ENCODE measurements at places on chromosomes 7 and 10.
A peak's percentile ranks its signal among the peaks of the same experiment; 100 is the strongest.

GRCh38 chr7:135761751-135762488, 13.3 kb upstream of the FAM180A start:
- DNase-seq: no peak

GRCh38 chr10:58275261-58275660, 6.3 kb downstream of the CISD1 start:
- no peak for DNase-seq

- no peak for DNase-seq
These were observed 56.9 kb upstream of the TNS3 start for GRCh38 chr7:47638679-47639315.

GRCh38 chr7:68109299-68109698, 1112.7 kb downstream of the TYW1 start:
- DNase-seq: no peak

GRCh38 chr7:25117226-25118047, 7.6 kb downstream of the CYCS start:
- peak; percentile 55 for DNase-seq

DNA sequence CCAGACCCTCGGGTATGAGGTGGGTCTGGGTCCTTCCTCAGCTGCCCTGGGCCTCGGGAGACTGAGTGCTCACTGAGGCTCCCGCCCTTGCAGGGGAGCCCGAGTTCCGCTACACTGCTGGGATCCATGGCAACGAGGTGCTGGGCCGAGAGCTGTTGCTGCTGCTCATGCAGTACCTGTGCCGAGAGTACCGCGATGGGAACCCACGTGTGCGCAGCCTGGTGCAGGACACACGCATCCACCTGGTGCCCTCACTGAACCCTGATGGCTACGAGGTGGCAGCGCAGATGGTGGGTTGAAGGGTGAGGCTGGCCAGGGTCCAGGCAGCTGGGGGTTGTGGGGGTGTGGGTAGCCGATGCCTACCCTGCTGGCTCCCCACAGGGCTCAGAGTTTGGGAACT, 7.6 kb downstream of the AEBP1 start:
- no peak for DNase-seq

- peak; percentile 51 for DNase-seq
These were observed 41.8 kb upstream of the LRRC18 start for GRCh38 chr10:48981310-48981907.

GRCh38 chr7:114865564-114865963, 56.3 kb upstream of the MDFIC start:
- peak; percentile 64 for DNase-seq

DNA sequence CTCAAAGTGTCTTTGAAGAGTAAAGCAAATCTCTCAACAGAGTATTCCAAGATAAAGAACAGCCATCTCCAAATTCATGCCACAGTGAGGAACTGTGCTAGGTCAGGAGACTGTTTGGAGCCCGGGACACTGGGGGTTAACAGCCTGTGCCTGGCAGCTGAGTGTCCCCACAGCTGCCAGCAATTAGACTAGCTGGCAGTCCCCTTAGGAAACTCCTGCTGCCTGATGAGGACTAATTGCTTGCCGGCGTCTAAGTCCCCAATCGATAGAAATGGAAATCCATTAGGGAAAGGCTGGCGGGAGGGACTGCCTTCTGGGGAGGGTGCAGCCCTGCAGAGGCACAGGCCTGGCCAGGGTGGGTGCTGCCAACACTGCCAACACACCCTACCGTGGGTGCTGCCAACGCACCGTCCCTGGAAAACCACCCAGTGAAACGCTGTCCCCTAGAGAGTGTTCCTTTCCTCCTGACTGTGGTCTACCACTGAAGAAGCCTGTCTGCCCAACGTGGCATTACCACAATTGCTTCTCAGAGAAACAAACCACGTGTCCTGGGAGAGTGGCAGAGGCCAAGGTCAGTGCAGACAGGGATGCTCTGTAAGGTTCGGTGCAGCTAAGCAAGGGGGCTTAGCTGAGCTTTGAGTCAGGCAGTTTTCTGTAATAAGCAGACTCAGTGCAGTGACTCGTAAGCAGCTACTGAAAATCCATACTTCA, 60.8 kb downstream of the XRCC2 start:
- DNase-seq: no peak

DNA sequence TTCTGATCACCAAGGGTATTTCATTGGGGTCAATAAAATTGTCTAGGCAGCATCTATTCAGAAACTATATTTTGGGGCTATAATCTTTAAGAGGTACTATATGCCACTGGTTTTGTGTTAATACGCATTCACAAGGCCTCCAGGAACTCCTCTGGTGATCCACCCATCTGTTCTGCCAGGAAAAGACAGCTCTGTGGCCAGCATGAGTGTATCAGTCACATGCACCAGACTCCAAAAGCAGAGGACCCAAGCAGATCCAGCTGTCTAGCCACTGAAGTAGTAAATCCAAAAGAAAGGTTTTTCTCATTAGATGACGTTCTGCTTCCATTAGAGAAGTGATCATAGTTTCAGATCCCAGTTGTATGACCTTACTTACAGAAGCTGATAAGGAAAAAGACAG, 199.6 kb upstream of the CELF2 start:
- DNase-seq: no peak

DNA sequence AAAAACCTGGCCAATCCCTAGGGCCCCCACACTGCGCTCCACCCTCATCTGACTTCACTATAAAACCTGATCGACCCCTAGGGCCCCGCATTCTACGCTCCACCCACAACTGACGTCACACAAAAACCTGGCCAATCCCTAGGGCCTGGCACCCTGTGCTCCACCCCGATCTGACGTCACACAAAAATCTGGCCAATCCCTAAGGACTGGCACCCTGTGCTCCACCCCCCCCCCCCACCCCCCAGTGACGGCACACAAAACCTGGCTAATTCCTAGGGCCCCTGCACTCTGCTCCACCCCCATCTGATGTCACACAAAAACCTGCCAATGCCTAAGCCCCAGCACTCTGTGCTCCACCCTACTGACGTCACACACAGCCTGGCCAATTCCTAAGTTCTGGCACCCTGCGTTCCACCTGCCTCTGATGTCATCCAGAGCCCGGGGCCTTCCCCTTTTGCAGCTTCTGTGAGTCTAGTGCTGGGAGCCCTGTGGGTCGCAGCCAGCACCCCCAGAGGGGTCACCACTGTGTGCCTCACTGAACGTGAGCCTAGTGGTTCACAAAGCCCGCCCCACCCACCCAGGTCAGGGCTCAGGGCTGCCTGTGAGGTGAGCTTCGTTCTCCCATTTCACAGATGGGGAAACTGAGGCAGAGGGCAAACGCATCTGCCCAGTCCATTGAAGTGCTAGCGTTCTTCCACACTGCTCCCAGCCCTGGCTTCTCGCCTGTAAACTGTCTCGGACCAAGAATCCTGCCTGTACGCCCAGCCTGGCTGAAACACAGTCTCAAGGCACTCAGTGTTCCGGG, 40.6 kb downstream of the MICALL2 start:
- DNase-seq: no peak

DNA sequence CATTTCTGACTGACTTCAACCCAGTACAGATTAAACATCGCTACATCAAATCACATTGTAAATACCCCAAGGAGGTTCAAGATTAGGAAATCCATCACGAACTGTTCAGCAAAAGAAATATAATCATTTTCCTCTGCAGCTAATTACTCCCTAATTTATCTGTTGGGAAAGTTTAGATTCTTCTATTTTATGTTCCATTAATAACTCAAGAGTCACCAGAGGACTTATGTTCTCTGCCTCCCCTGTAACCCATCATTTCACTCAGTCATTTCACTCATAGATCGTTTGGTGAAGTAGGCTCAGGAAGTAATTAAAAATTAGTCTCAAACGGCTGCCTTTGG, 45.2 kb downstream of the FAM171A1 start:
- no peak for DNase-seq

DNA sequence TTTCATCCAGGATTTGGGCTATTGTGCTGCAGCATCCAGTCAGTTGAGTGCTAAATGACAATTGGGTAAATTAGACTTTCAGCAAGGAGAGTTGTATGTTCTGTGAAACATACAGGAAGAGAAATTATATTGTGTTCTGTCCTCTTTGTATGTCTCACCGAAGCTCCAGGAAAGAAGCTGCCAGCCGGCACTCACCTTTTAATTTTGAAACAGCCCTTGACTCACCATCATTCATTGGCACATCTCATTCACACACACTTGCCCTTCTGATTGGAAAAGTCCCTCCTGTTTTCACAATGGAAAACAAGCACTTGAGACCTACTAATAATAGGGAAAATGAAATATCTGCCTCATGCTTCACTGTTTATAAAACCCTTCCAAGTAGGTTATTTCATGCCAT, 495.6 kb downstream of the RPS24 start:
- DNase-seq: no peak

- peak; percentile 93 for DNase-seq
These were observed 47.8 kb downstream of the IKZF1 start for GRCh38 chr7:50352282-50352681.

DNA sequence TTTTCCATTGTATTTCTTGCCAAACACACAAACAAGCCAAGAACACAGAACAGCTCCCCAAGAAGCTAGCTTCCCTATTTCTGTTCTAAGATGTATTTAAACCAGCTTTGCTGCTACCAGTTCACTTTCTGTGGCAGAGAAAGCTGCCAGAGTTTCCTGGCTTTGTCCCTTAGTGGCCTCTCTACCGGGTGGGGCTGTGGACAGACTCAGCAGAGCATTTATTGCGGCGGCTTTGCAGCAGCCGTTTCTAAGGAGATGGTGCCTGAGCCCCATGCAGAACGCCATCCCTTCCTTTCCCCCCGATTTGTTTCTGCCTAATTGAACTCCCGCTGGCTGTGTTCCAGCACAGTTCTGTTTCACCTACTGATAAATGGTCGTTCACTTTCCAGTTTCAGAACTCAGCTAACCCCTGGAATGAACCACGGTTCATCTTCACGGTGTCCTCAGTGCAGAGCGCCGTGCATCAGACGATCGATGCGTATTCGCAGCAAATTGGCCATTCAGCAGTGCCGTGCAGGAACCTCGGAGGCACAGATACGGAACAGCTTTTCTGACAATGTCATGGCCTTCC, 33.8 kb upstream of the SFMBT2 start:
- no peak for DNase-seq

- DNase-seq: peak; percentile 33
These were observed 41.1 kb upstream of the TMEM213 start for GRCh38 chr7:138756591-138757242.

- DNase-seq: no peak
These were observed 7.6 kb downstream of the GPNMB start for GRCh38 chr7:23254051-23254681.

- no peak for DNase-seq
These were observed 300.4 kb downstream of the AHR start for GRCh38 chr7:17598846-17599245.

GRCh38 chr10:69445041-69445440, 6.2 kb upstream of the TSPAN15 start:
- no peak for DNase-seq

DNA sequence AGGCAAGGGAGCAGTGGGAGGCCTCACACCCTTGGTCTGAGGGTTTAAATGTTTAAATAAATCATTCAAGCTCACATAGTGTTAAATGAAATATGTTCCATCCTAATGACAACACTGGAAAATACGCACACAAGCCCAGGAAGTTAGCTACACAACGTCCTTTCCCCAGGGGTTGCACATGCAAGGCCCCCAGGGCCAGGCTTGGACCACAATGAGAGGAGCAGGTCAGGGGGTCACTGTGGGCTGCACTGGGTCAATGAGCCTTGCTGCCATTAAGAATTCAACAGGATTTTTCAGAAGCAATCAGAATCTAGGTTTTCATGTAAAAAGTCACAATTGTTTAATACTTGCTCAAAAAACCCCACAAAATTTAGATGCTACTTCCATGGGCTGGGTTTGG, 64.9 kb upstream of the ADCY1 start:
- no peak for DNase-seq

DNA sequence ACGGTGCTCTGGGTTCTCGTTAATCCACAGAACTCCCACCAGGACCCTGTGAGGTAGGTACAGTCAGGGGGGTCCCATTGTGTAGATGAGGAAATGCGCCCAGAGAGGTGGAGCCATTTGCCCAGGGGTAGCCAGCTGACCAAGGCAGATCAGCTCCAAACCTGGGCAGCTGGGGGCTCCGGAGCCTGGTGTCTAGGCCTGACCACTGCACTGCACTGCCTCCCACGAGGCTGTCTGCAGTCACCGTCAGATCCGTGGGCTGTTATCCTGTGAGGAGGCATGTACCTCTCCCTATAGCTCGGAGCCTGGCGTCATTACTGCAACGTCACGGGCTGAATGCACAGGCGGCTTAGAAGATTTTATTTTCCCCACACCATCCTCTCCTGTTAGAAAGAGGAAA, 411.8 kb upstream of the FOXK1 start:
- DNase-seq: no peak

DNA sequence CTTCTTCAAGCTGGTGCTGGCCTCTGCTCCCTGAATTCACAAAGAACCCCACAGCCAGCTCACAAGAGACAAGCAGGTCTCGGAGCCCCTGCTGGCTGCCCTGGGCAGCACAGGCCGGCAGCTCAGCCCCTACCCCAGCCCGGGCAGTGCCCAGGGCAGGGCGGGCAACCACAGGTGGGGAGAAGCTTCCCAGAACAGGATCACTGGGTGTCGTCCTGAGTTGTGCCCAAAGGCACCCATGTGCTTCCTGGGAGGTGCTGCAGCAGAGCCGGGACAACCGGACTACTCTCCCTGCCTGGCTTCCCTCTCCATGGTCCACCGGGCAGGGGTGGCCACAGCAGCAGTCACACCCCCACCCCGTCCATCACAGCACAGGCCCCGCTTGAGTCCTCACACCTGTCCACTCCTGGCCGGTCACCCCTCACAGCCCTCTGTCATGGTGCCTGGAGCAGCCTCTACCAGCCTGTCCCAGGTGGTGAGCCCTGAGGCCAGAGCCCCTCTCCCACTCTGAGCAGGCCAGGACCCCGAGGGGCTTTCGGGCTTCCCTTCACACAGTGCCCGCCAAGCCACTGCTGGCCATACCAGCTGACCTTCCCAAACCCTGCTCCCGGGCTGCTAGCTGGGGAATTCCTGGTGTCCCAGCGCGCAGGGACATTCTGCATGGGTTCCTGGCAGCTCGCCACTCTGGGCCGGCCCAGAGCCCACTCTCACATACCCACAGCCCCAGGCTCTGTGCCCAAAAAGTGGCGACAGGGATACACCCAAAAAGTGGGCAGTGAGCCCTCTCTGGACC, 3.1 kb downstream of the RASGEF1A start:
- DNase-seq: no peak

GRCh38 chr10:80459047-80459865, 5.1 kb downstream of the TSPAN14 start:
- DNase-seq: peak; percentile 89

DNA sequence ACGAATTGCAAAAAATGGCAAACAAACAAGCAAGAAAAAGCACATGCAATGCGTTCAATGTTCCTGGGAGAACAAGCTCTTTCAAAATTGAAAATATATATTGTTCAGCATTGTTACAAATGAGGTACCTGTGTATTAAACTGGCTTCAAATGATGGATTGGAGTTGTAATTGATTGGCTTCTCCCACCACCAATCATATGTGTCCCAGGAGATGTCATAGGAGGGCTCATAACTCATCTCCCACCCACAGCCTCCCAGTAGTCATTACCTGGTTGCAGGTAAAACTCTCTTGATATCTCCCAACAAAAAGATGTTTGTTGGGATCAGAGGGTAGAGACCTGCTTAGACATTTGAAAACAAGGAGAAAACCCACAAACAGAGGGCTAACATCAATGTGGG, 302.9 kb downstream of the BAMBI start:
- DNase-seq: no peak

- no peak for DNase-seq
These were observed 98.3 kb downstream of the GLI3 start for GRCh38 chr7:42138691-42139090.

- no peak for DNase-seq
These were observed 322.4 kb downstream of the HGF start for GRCh38 chr7:81447351-81447952.

- no peak for DNase-seq
These were observed 36.6 kb downstream of the RASGEF1A start for GRCh38 chr10:43230101-43230908.

- no peak for DNase-seq
These were observed 7.4 kb downstream of the IGF2BP3 start for GRCh38 chr7:23462846-23463245.
